ENCODE measurements at places on chromosomes 11 and 22. TPM values are rescaled to one million over a fixed set of nuclear protein-coding genes. Genes with fewer than 3 reads are reported as not detected.

DNA sequence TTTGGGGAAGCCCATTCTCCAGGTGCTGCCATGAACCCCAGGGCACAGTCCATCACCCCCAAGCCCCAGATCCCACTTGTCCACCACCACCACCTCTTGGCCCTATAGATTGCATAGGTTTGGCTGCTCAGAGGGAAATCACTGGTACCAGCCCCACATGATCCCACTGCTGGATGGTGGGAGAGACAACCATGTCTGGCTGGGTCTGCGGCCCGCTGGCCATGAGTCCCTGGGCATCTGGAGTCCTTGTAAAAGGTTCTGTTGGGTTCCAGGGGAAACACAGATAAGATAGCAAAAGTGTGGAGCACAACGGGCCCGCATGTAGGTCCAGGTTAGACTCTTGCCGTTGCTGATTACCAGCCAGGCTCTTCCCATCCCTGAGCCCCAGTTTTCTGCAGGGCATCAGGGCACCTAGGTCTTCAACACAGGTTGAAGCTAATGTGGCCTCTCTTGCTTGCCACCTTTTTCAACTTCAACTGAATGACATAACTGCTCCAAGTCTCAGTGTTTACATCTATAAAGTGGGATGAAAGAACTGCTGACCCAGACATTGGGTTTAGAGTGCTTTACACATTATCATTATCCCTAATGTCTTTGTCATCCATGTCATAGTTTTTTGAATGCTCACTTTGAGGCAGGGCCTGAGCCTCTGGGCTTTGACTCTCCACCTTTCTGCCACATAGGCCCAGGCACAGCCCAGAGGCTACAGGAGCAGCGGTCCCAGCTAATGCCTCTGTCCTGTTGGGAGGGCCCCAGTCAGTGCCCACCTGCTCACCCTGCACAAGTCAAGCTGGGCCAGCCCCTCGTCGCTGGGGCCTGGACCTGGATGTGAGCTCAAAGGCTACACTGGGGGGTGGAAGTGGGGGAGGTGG, 1.0 kb upstream of the TANGO2 start:
- no peak for DNase-seq

- DNase-seq, result no peak
Observed at GRCh38 chr22:50526108-50526833, 873 bp upstream of the SCO2 start.

DNA sequence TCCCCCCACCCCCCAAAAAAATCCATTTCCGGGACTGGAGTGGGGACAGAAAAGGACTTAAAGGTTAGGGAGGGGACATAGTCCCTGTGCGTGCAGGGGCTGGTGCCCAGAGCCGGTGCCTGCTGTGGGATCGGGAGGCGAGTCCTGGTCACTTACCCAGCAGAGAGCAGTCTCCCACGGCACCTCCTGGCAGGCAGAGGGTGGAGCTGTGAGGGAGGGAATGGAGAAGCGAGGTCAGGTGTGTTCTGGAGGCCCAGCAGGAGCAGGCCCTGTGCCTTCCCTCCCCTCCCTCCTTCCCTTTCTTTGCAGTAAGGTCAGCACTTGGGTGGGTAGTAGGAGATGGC, 28.4 kb downstream of the SHANK3 start:
- DNase-seq, result no peak

GRCh38 chr11:105230586-105230985, 91.0 kb upstream of the CARD18 start:
- DNase-seq, result no peak

GRCh38 chr11:48341466-48341865, 16.7 kb downstream of the OR4C3 start:
- no peak for DNase-seq

DNA sequence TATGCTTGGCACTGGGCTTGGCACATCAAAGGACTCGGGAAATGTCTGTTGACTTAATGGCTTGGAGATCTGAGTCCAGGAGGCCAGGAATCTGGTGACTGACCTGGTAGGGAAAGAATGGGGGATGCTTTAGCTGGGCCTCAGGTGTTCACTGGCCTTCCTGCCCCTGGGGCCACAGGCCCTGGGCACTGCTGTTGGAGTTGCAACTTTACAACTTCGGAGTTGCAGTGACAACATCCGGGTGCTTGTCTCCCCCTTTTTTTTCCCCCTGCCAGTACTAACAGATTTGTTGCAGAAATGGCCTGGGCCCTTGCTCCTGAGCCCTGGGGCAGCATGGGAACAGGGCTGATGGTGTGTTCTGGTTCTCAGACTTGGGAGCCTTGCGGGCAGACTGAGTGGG, 23.8 kb downstream of the OSBP2 start:
- DNase-seq, result no peak

- DNase-seq, result no peak
Observed at GRCh38 chr11:106551744-106552673, 466.3 kb downstream of the GUCY1A2 start.

- no peak for DNase-seq
Observed at GRCh38 chr11:64742889-64743590, 902 bp downstream of the RASGRP2 start.

- no peak for DNase-seq
Observed at GRCh38 chr11:112693781-112694180, 267.4 kb upstream of the NCAM1 start.

Gene SLC22A12
- not detected for polyA plus RNA-seq

Gene CSNK2A3
- polyA plus RNA-seq, result 1.8 TPM

Gene ANGPTL5
- polyA plus RNA-seq, result 0.03 TPM

Gene APOA4
- polyA plus RNA-seq, result not detected

Gene RFPL3
- not detected for polyA plus RNA-seq

Gene OR5T3
- polyA plus RNA-seq, result not detected

Gene TNNT3
- 0.09 TPM for polyA plus RNA-seq

Gene ACTN3
- not detected for polyA plus RNA-seq

All from keratinocyte (primary cell).